HAP-1 (cell line): ENCODE measurements at places on chromosomes 13 and 19.

GRCh38 chr19:19531951-19532805 is 3.5 kb downstream of the YJEFN3 start:
- DNase-seq = peak; percentile 89

DNA sequence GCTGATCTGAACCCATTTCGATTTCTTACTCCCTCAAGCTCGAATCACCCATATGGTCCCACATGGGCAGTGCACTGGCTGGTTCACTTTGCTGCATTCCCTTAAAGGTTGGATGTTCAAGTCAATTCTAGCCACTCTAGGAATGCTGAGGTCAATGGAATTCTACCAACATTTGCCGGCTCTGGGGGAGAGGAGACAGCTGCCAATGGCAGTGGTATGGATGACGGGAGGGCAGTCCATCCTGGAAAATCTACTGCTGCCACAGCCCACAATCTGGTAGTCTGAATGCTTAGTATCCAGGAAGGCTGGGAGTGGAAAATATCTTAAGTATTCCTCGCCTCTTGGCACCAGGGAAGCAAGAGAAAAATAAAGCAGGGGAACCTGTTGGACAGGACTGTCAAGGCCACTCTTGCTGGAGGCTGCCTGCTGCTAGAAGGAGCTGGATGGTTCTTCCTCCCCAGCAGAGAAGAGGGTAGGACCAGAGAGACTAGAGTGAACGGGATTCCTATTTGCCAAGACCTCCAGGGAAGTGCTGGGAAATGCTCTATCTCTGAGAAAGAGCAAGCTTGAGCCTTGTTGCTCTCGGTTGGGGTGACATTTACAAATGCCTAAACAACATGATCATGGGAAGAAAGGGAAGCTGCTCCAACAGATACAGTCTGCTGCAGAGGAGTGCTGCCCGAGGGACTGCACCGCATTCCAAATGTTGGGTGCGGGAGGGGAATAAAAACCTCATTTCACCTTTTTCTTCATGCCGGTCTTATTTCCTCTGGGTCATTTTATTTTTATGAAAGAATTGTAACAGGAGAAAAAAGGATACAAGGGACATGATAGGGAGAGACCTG is 20.7 kb upstream of the HMGB1 start:
- no peak for DNase-seq

GRCh38 chr19:39497701-39497995 is 1.1 kb upstream of the DLL3 start:
- no peak for DNase-seq

GRCh38 chr19:53374743-53375142 is 9.2 kb downstream of the ZNF525 start:
- DNase-seq = no peak

GRCh38 chr19:6685482-6685881 is 15.5 kb upstream of the TNFSF14 start:
- no peak for DNase-seq

- DNase-seq = no peak
These were observed 4.2 kb upstream of the GIPR start for GRCh38 chr19:45663800-45664199.

- no peak for DNase-seq
These were observed at the start of gene KLK13 for GRCh38 chr19:51064534-51065220. KLK13 (minus strand) TSS chr19:51065092; CDS start chr19:51065067, 25 bp downstream.

GRCh38 chr13:65789815-65790214 is 1440.3 kb downstream of the PCDH9 start:
- DNase-seq = no peak

DNA sequence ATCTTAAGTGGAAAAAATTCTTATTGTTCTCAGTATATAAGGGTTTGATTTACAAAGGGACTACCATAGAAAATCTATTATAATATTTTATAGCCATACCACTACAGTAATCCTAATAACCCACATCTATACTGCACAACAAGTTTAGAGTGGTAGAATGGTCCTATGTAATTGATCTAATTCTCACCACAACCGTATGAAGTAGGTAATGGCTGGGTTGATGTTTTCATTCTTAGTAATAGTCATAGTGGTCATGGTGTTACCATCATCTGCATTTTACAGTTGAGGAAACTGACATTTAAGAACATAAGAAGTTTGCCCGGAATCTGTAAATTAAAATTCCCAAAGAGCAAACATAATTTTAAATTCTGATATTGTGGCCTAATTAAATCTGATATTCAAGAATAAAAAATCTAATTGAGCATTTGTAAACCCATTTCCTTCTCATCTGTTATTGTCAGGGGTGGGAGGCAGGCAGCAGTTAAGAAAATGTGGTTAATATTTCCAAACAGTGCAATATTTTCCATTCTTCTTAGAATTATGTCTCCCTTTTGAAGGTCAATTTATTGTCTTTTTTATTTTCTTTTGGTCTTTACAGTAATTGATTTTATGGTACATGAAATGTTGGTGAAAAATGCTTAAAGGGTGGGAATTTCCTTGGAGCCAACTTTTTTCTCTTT is 65.6 kb downstream of the DHRS12 start:
- DNase-seq = no peak

DNA sequence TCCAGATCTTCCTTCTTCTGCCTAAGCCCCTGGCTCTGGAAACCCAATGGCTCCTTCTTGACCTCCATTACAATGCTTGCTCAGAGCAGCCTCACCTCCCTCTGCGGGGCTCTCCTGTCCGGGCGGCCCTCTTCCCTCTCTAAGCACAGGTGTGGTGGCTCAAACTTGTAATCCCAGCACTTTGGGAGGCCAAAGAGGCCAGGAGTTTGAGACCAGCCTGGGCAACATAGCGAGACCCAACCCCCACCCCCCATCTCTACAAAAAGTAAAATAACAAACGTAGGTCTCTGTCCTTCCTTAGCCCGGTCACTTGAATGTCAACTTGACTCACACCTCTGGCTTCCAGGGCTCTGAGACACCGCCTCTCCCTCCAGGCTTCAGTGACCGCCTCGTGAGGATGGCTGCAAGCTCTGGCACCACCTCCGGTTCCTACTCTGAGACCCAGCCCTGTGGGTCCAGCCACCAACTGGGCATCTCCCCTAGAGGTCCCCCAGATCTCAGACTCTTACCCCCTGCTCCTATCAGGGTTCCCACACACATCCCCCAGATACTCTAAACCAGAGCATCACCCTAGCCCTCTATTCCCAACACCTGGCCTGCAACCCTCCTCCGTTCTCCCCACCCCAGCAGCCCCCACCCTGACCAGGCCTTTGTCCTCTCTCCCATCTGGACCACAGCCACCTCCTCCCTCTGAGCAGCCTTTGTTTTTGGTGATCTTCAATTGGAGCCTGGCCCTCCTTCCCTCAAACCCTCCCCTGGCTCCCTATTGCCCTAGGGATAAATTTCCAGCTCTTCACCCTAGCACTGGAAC is 4.7 kb upstream of the TLE2 start:
- DNase-seq = no peak

GRCh38 chr13:34767778-34768177 is 174.3 kb upstream of the NBEA start:
- DNase-seq = no peak

GRCh38 chr13:51687947-51688714 is 103.9 kb downstream of the WDFY2 start:
- DNase-seq = no peak

DNA sequence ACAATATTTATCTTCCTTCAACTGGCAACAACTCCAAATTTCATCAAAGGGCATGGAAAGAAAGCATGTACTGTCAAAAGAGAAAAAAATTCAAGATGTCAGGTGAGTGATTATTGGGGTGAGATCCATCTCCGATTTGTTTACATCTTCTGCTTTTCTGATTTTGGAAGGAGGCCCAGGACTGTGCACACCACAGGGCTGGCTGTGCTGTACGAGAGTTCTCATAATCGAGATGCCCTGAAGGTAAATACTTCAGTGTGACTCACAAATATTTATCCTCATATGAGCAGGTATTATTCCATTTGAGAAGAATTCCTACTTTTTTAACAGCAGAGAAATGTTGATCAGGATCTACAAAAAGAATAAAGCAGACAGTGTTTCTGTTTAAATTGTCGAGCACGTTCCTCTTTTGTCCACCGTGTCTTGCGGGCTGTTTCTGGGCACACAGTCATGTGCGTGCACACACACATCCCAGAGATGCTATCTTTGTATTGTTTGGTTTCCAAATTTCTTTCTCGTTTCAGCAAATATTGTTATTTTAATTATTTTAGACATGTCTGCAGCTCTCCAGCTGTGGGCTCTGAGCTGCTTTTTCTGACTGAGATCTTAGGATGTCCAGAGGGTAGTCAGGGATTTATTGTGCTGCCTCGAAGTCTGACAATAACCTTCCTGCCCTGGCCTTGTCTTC is 103.8 kb downstream of the KL start:
- DNase-seq = no peak

DNA sequence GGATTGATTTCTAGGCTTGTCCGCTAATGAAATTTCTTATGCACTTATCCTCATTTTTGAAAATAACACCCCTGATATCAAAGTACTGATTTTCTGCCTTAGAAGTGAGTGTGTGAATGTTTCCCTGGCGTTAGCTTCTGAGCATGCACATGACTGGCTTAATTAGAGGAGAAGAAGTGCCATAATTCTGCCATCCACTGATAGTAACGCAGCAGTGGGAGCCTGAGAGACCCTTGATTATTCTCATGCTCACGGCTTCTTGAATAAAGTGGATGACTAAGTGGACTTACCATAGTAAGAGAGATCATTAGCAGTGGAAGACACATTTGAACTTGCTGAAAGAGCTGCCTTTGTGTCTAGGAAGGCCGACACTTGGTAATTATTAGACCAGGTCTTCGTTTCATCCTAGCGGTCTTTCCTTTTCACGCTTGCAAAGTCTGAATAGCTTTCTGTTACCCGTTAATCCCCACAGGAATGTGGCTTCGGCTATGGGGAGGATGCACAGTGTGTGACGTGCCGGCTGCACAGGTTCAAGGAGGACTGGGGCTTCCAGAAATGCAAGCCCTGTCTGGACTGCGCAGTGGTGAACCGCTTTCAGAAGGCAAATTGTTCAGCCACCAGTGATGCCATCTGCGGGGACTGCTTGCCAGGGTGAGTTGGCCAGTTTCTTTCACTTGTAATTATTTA is 45.3 kb downstream of the TNFRSF19 start:
- DNase-seq = peak; percentile 97

DNA sequence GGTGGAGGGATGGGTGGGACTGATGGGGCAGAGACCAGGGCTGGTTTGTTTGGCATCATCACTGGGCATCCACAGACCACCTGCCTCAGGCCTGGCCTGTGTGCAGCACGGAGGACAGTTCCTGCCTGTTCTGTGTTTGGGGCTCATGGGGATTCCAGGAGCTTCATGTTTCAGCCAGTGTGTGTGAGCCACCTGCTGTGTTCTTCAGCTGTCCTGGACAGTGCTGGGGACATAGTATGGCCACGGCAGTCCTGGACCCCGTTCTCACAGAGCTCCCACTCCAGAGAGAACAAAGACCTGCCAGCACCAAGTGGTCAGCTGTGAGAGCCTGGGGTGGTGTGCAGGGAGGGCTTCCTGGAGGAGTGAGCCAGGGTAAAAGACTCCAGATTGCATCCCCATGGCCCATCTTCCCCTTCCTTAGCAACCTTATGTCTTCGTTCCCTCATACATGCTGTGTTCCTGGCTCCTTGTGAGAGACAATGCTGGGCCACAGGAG is 2.0 kb upstream of the CCDC97 start:
- no peak for DNase-seq

GRCh38 chr19:37309834-37310575 is 60.9 kb upstream of the ZNF527 start:
- no peak for DNase-seq

- DNase-seq = no peak
These were observed 172.5 kb upstream of the SLITRK5 start for GRCh38 chr13:87498681-87499080.

GRCh38 chr19:4077800-4078684 is 11.3 kb upstream of the ZBTB7A start:
- DNase-seq = peak; percentile 48

- no peak for DNase-seq
These were observed 398.9 kb upstream of the ZNF507 start for GRCh38 chr19:31946491-31946890.

- no peak for DNase-seq
These were observed 219.2 kb downstream of the ENOX1 start for GRCh38 chr13:43567608-43568007.

DNA sequence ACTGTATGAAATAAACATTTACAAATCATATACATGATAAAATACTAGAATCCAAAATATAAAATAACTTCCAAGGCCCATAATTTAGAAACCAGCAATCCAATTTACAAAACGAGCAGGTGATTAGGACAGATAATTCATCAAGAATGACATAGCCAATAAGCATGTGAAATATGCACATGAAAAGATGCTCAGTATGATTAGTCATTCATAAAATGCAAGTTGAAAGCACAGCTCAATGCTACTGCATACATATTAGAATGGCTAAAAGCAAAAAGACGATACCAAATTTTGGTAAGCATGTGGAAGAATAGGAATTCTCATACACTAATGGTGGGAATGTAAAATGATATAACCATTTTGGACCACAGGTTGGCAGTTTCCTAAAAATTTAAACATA is 837.2 kb upstream of the MIR17HG start:
- no peak for DNase-seq

- DNase-seq = no peak
These were observed 4.9 kb upstream of the OLFM2 start for GRCh38 chr19:9941231-9941630.

DNA sequence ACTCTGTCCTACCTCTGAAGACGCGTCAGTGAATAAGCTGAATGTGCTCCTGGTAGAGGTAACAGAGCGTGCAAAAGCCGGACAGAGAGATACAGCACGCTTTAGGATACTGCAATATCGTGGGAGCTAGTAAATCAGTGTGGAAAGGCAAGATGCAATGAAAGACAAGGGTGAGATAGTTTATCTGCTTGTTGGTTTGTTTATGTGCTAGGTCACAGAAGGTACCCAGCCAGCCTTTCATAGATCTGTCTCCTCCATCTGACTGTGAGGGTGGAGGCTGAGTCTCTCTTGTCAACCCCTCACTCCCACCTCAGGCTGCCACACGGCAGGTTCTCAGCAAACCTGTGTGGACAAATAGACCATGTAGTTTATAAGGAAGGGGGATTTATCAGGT is 904 bp upstream of the GIPC1 start:
- DNase-seq = no peak

DNA sequence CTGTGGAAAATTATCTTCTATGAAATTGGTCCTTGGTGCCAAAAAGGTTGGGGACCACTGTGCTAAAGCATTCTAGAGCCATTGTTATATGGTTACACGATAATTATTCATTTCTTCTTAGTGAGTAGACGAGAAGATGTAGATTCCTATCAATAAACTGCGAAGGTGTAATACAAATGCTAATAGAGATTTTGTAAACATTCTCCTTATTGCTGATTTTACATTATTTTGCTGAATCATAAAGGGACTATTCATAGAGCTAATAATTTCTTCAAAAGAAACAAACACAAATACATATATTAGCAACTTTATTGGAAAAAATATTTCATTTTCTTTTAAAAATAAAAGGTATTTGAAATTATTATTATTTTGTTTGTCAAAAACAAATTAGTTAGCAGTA is 823.0 kb upstream of the GPC6 start:
- DNase-seq = no peak

DNA sequence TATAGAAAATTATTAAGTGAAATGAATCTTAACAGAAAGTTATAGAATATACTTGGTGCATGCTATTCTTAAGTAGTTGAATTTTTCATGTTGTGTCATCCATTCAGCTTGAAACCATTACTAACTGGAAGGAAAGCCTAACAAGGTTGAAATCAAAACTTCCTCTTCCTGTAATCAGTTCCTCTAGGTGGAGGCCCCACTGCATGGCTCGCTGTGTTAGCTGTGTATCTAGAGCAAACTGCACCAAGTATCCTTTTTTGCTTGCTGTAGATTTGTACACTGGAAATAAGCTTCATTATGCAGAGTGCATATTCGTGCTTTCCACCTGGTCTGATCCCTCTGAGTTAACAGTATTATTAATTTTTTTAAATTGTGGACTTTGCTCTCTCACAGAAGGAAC is 1146.1 kb downstream of the EFNB2 start:
- DNase-seq = no peak
